ENCODE measurements at places on chromosomes 4 and X.

GRCh38 chr4:37453281-37453998, 208.9 kb downstream of the NWD2 start:
- DNase-seq: peak; percentile 32

DNA sequence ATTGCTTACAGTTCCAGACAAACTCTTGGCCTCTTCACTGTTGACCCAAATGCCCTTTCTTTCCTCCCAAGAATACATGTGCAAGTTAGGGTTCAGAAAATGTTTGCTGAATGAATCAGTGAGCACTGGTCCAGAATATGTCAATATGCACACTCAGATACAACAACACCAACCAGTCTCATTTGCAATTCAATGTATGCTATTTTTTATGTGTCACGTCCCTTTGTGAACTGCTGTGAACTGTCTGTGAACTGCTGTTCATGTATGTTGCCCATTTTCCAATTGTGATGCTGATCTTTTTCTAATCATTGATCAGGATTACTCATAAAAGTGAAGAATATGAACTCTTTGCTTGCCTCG, 17.8 kb downstream of the GAB3 start:
- DNase-seq: no peak

GRCh38 chr4:151400343-151400742, 8.6 kb upstream of the FHIP1A start:
- no peak for DNase-seq

DNA sequence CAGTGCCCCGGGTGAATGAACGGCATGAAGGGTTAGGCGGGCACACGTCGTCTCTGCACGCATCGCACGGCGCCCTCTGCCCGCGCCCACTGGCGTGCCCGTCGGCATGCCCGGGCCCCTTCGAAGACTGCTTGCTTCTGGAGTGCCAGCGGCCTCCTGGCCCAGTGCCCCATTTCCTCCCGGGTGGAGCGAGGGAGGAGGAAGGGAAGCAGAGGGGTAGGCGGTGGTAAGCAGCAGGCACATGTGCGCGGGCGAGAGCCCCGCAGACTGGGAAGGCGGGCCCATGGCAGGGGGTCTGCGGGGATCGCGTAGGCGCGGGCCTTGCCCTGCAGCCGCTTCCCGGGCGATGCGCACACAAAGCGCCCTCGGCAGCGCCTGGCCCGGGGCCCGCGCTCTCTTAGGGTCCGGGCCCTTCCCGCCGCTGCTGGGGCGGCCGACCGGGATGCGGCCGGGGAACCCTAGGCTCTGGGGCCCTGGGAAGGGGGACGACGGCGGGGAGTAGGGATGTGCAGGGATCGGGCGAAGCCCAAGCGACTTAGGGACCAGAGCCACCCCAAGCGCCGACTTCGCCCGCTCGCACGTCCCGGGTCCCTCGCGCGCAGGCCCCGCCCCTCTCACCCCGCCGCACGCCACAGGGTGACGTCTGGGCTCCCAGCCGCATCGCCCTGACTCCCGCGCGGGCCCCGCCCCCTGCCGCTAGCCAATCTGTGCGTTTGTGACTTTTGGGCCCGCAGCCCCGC, 866 bp upstream of the EMD start:
- no peak for DNase-seq

DNA sequence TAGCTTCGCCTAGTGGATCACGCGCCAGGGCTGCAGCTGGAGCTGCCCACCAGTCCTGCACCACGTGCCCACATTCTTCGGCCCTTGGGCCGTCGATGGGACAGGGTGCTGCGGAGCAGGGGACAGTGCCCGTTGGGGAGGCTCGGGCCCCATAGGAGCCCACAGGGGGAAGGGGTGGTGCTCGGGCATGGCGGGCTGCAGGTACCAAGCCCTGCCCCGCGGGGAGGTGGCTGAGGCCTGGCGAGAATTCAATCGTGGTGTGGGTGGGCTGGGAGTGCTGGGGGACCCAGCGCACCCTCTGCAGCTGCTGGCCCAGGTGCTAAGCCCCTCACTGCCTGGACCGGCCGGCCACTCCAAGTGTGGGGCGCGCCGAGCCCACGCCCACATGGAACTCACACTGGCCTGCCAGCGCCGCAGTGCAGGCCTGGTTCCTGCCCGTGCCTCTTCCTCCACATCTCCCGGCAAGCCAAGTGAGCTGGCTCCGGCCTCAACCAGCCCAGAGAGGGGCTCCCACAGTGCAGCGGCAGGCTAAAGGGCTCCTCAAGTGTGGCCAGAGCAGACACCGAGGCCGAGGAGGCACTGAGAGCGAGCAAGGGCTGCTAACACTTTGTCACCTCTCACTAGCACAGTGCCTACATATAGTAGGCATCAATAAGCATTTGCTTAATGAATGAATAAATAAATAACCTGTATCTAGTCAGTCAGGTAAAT, 11.7 kb downstream of the SCFD2 start:
- no peak for DNase-seq

GRCh38 chrX:3326681-3327080, 19.8 kb downstream of the MXRA5 start:
- no peak for DNase-seq

- DNase-seq: no peak
Measured at GRCh38 chr4:123159479-123159878, 237.1 kb upstream of the NUDT6 start.

DNA sequence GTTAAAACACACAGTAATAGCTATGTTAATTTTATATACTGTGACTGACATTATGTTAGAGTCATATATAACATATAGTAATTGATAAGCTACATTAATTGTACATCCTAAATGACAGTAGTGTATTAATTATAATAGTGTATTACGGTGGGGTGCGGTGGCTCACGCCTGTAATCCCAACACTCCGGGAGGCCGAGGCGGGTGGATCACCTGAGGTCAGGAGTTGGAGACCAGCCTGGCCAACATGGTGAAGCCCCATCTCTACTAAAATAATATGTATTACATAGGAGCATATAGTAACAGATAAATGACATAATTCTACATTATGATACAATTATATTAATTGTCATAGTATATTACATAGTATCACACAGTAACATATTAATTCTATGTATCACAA, 12.2 kb downstream of the ASMTL start:
- no peak for DNase-seq

DNA sequence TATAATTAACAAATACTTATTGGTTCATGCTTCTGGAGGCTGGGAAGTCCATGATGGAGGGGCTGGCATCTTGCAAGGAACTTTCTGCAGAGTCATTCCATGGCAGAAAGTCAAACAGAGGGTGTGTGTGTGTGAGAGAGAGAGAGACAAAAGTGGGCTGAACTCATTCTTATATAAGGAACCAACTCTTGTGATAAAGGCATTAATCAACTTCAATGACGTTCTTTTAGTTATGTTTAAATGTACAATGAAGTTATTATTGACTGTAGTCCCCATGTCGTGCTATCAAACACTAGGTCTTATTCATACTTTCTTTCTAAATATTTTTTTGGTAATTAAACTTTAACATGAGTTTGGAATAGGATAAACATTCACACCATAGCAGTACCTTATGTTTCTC, 1408.8 kb downstream of the STIM2 start:
- no peak for DNase-seq

DNA sequence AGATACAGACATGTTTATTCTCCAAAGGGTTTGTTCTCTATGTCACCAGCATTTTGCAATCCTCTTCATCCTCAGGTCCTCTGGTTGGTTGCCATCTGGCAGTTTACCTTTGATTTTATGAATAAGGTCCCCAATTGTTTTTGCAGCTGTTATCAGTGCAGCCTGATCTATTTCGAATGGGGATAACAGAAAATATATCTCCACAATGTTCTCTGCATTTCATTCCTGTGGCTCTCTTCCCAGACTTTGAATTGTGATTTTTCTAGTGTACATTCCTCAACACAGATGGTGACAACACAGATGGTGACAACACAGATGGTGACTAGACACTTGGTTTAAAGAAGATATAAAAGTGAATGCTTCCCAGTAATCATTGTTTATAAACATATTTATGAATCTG, 74.1 kb downstream of the FBXO8 start:
- DNase-seq: no peak

GRCh38 chr4:46123913-46124755, at the start of gene GABRG1:
Gene GABRG1, minus strand, starts transcription at chr4:46124054. Its CDS starts 141 bp downstream, at chr4:46123913.
- no peak for DNase-seq

GRCh38 chr4:11111370-11111769, 317.3 kb downstream of the HS3ST1 start:
- no peak for DNase-seq

GRCh38 chrX:54695816-54696487, 102.1 kb downstream of the ITIH6 start:
- no peak for DNase-seq

DNA sequence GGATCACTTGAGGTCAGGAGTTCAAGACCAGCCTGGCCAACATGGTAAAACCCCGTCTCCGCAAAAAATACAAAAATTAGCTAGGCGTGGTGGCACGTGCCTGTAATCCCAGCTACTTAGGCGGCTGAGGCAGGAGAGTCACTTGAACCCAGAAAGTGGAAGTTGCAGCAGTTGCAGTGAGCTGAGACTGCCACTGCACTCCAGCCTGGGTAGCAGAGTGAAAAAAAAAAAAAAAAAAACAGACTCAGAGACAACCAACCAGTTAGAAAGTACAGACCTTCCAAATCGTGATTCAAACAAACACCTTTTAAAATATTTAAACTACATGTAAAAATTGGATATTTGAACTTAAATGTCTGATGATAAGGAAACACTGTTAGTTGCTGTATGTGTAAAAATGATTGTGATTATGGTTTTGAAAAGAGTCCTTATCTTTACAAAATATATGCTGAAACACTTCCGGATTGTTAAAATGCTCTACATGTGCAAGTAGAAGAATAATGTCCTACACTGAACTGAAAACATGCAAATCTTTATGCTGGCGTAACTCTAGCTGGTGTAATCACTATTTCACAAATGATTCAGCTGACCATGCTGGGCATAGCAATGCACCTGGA, 37.8 kb downstream of the SH3KBP1 start:
- DNase-seq: no peak

GRCh38 chrX:51456246-51456645, 40.1 kb downstream of the NUDT11 start:
- no peak for DNase-seq

DNA sequence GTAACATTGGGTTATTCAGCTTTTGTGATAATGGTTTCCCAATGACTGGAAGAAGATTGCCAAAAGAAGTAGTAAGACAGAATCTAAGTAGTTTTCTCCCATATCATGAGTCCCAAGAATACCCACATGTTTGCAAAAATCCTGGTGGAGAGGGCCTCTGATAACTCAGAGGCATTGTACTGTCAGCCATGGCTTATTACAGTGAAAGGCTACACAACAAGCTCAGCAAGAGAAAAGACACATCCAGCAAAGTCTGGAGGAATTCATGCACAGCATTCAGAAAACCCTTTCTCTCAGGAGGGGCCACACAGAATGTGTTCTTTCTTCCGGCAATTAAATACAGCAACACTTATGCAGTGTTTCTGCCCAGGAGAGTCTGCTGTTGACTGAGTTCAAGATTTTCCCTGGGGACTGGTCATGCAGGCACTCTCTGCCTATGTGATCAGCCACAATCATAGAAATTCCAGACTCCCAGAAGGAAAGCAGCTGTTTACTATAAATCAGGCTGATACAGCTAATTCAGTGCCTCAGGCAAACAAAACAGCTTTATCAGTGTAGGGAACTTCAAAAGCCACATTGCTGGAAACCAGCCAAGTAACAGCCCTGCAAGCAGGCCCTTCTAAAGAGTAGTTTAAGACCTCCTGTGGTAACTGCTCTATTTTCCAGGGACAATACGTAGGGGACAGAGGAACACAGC, 937.1 kb downstream of the CCSER1 start:
- no peak for DNase-seq

DNA sequence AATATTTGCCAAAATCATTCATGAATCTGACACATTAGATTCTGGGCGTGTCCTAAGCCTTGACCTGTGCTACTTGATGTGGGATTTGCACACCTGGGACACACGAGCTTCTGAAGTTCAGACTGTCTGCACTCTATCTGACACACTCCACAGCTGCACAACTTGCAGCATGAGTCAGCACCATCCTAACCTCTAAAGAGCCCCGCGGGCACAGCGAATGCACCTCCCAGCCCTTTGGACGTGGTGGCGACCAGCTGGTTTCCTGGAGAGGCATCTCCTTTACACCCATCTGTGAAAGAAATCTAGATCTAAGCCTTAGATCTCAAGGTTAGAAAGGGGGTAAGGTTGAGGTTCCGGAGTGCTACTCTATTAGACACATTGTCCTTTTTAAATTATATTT, 69.2 kb downstream of the SORBS2 start:
- no peak for DNase-seq

- DNase-seq: no peak
Measured at GRCh38 chrX:101732870-101733269, 73.2 kb upstream of the ARMCX2 start.

DNA sequence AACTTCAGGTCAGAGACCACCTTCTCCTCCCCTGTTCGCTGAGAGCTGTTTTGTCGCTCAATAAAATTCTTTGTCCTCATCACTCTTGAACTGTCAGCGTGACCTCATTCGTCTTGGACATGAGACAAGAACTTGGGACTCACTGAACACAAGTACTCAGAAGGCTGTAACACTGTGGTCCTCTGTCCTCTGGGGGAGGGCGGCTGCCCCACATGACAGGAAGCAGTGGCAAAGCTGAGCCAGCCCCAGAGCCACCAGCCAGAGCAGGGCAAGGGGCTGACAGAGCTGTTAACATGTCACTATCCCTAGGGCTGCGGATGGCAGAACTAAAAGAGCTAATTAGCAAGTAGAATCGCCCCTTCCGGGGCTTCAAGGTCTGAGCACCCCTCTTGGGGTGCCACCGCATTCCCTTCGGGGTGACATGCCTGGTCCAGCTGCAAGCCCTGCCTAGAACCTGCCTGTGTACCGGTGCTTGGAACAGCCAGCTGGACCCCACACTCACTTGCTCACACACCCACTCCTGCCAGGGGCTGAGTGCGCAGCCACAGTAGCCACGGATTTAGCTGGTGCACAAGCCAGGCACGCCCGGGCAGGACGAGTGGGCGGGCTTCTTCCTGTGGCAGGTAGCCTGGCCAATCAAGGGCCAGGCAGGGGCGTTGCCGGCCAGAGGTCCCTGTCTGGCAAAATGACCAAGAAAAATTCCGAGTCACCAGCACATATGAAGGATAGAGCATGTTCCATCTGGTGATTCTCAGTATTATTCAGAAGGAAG, 648.6 kb upstream of the AGA start:
- DNase-seq: no peak

GRCh38 chrX:39650768-39651347, 446.9 kb downstream of the BCOR start:
- no peak for DNase-seq

GRCh38 chrX:6890544-6891261, 256.8 kb upstream of the STS start:
- no peak for DNase-seq

DNA sequence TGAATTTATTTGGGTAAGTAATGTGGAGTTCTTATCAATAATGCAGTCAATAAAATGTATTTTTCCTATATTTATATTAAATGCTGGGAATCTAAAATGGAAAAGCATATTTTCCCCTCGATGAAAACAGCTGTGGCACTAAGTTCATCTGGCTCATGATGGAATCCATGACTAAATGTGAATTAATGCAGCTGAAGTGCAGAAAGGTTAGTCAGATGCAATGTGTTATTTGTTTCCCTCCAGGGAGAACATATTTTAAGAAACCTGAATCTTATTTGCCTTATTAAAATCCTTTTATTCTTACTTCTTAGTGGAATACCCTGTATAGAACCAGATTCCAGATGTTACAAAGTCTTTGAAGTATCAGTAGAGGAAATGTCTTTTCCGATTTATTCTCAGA, 247.9 kb downstream of the ARHGAP24 start:
- DNase-seq: no peak

GRCh38 chr4:97317671-97318070, 825.6 kb downstream of the STPG2 start:
- no peak for DNase-seq
